ENCODE measurements at places on chromosomes 16 and 17.

- no peak for DNase-seq
Observed at GRCh38 chr17:67051837-67052236, 7.5 kb downstream of the CACNG1 start.

GRCh38 chr17:5434984-5435383 lies 4.0 kb downstream of the C1QBP start:
- no peak for DNase-seq

- no peak for DNase-seq
Observed at GRCh38 chr17:71335212-71335611, 785.6 kb upstream of the SOX9 start.

- no peak for DNase-seq
Observed at GRCh38 chr17:59073972-59074371, 32.7 kb downstream of the TRIM37 start.

GRCh38 chr16:11134722-11135463 lies 121.1 kb downstream of the SOCS1 start:
- DNase-seq, result no peak

GRCh38 chr17:16488186-16488967 lies 3.6 kb downstream of the LRRC75A start:
- no peak for DNase-seq

GRCh38 chr16:84007965-84008364 lies 34.6 kb downstream of the SLC38A8 start:
- no peak for DNase-seq

DNA sequence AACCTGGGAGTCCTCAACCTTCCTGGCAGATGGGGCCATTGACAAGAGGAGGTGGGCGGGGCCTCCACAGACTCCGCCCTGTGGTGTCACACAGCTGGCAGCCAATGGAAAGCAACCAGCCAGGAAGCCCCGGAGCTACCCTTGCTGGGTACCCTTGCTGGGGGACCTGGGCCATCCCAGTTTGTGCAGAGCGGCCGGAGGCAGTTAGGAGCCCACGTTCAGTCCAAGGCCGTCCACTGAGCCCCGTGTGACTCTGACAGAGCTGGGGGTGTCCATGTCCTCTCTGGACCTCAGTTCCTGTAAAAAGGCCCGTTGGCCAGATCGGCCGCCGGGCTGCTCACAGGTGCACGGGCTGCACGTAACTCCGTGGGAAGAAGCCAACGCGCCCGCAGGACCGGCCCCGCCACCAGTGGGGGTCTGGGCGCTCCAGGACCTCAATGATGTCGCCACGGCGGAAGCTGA lies 17.1 kb upstream of the FAM83G start:
- DNase-seq, result no peak
